Stimulated activated CD4-positive, alpha-beta T cell treated with anti-CD3 and anti-CD28 coated beads, Interleukin-12 subunit alpha, Interleukin-12 subunit beta, amount 100 ng/mL, for 4 hours (primary cell): ENCODE measurements at places on chromosomes 11 and 22.

- DNase-seq, result no peak
Measured at GRCh38 chr11:69377029-69377952, 83.3 kb downstream of the MYEOV start.

GRCh38 chr11:636511-637332, at the start of gene DRD4:
TSS of gene DRD4 (plus strand) at chr11:637269. CDS start at chr11:637305, 36 bp downstream.
- DNase-seq, result no peak

DNA sequence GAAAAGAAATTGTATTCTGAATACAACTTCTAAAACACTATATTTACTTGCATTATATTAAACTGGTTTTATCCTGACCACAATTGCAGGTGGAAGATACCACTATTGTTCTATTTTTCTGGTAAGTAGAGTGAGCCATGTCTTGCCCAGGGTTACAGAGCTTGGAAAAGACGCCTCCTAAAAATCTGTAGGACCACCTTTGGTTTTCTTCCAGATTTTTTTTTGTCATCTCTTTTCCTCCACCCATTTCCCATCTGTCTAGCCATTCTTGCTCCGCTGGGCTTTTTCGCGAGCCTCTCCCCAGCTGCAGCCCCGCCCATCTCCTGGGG, 294 bp upstream of the MTMR3 start:
- no peak for DNase-seq

GRCh38 chr22:39128508-39128907, 24.0 kb downstream of the CBX7 start:
- no peak for DNase-seq

GRCh38 chr11:64590763-64591221, at the start of gene SLC22A12:
TSS of gene SLC22A12 (plus strand) at chr11:64591220. CDS start at chr11:64591557, 337 bp downstream.
- DNase-seq, result no peak

DNA sequence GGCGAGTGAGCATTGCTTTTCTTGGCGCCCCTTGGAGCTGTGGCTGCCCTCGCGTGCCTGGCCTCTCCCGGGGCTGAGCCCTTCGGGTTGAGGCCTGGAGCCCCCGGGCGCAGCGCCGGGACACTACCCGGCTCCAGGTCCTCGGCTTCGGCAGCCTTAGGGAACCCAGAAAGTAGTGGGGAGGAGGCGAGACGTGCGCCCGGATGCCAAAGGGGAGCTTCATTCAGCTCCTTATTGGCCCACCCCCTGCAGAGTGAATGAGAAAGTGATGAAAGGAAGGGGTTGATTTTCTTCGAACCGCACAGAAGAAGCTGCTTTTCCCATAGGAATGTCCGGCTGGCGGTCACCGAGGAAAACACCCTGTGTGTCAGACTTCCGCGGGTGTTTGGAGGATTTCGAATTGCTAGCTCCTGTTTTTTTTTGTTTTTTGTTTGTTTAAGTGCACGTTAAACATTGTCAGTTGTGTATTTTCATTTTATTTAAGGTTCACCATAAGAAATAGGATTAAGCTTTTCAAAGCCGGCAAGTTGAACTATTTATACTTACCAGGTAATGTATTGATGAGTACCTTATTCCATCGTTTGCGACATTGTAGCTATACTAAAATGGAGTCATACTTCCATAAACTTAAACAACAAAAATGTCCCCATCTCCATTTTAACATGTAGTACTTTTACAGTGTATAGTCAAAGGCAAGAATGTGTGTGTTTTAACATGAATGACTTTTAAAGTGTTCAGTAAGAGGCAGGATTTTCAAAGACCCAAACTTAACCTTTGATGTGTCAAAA, 841 bp upstream of the EIF4G2 start:
- peak; percentile 43 for DNase-seq

DNA sequence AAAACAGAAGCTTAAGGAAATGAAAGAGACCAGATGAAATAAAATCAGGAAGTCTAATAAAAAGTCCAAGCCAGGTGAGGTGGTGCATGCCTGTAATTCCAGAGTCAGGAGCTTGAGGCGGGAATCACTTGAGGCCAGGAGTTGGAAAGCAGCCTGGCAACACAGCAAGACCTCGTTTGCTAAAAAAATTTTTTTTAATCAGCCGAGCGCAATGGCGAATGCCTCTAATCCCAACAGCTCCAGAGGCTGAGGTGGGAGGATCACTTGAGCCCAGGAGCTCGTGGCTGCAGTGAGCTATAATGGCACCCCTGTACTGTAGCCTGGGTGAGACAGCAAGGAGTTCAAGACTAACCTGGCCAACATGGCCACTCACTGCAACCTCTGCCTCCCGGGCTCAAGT, 8.0 kb downstream of the RAB6A start:
- DNase-seq, result no peak
